ENCODE measurements at places on chromosomes 3 and 15.

DNA sequence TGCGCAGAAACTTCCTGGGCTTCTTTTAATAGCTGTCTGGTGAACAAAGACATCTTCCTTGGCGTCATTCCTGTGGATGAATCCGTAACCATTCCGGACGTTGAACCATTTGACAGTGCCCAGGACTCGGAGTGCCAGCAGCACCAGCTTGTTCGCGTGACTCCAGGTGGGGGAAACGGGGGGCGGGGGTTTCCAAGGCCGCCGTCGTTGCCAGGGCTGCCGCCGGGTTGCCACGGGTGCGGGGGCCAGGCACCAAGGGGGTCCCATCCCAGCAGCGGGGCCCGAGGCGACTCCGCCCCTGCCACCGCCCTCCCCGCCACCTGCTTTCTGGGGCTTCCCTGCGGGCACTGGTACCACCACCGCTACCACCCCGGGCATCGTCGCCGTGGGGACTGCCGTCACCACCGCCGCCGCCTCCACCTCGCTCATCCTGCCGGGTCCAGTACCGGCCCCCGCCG lies 22.8 kb downstream of the RGMA start:
- no peak for DNase-seq

GRCh38 chr3:195154793-195155535 lies 116.0 kb downstream of the XXYLT1 start:
- peak; percentile 97 for DNase-seq

DNA sequence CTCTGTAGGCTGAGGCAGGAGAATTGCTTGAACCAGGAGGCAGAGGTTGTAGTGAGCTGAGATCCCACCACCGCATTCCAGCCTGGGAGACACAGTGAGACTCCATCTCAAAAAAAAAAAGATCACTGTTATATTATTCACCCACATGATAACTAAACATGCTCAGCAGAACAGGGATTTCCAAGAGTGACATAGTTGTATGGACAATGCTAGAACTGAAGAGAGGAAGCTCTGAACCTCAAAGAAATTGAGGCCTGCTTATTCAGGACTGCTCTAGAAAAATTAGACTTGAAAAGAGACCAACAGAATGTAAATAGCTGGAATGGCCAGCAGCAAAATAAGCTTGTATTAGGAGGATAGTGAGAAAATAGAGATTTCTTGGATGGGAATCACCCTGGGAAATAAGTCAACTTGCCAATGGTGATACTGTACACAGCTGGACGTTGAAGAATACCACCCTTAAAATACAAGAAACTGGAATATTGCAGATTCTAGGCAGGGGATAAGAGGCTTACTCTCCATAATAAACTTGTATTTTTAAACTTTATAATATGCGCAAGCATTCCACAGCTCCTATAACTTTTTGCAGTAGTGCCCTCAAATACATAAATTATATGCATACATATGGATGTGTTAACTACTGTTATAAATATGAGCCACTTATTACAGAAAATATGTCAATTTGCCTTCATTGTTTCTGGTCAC lies 28.2 kb downstream of the PIK3CB start:
- DNase-seq, result no peak

- DNase-seq, result no peak
Observed at GRCh38 chr15:48363474-48363873, 32.2 kb downstream of the DUT start.

DNA sequence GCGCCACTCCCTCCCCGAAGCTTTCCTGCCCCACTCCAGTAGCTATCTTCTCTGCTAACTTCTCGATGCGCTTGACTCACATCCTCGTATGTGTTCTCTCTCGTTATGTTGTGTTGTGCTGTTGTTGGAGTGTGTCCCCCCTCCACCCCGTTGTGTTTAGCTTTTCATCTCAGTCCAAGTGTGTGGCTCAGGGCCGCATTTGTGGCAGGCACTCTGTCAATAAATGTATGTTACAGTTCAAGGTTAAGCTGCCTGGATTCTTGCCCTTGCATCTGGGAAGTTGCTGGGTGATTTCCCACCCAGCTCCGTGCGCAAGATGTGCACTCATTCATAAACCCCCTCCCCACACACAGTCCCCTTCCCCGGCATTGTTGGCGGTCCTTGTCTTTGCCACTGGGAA lies 71.9 kb downstream of the PGPEP1L start:
- no peak for DNase-seq

DNA sequence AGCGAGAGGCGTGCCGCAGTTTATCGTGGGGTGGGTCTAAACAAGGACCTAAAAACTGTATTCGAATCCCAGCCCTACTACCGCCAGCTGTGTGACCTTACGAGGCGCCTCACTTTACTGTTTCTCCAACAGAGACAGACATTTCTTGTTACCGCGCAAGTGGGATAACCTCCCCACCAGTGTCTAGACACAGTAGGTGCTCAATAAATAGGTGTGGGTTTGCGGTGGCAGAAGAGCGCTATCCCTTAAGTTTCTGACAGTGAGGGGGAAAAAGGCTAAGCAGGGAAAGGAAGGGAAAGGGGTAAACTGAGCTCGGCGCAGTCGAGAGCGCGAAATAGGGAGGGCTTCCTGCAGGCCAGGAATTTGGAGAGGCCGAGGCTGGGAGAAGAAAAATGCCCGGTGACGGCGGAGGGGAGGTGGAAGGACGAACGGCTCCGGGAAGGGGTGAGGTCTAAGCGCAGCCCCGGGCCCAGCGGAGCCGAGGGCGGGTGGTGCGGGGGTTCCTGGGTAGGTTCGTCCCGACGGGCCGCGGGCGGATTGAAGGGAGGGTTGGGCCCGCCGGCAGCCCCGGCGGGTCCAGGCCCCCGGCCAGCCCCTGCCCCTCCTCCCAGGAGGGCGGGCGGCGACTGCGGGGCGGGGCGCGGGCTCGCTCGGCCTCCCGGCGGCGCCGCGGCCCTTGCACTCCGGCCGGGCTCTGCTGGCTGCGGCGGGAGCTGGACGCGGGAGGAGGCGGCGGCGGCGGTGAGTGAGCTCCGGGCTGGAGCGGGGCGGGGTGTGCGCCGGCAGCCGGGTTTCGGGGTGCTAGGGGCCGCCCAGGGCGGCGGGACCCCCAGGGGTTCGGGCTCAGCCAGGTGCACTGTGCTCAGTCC lies at the start of gene CGNL1:
TSS of gene CGNL1 (plus strand) at position 679 of the 869 bp plus-strand sequence. CDS start 61,495 bp downstream, outside the sequence.
- no peak for DNase-seq

DNA sequence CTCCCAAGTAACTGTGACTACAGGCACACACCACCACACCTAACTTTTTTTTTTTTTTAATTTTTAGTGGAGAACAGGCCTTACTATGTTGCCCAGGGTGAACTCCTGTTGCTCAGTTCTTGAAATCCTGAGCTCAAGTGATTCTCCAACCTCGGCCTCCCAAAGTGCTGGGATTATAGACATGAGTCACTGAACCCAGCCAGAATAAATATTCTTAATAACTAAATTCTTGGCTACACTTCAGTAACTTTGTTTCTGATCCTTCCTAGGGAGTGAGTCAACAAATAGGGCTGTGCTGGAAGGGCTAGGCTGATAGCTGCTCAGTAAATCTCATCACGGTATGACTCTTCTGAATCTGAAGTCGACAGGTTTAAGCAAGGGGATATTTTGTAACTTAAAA lies 56.6 kb downstream of the P3H2 start:
- no peak for DNase-seq

DNA sequence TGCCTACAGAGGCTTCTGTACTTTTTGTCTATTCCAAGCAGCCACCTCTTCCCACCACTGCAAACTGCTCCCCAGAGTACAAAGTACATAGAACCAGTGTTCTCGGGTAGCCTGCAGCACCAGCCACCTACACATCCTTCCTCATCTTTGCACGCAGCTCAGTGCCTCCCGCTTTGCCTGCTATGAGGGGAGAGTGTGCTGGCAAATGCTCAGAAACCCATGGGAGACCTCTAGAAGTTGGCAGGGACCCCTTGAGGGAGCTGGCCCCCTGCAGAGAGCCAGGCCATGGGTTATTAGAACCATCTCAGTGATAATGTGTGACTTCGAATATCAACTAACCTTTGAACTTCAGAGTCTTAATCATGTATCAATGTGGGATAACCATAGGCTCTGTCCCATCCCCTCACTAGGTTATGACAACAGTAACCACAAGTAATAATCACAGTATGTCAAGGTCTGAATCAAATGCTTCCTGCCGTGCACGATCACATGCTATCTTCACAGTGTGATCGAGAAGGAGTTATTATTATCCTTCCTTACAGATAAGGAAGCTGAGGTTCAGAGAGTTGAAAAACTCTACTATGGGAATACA lies 22.8 kb upstream of the SMAD3 start:
- DNase-seq, result no peak

DNA sequence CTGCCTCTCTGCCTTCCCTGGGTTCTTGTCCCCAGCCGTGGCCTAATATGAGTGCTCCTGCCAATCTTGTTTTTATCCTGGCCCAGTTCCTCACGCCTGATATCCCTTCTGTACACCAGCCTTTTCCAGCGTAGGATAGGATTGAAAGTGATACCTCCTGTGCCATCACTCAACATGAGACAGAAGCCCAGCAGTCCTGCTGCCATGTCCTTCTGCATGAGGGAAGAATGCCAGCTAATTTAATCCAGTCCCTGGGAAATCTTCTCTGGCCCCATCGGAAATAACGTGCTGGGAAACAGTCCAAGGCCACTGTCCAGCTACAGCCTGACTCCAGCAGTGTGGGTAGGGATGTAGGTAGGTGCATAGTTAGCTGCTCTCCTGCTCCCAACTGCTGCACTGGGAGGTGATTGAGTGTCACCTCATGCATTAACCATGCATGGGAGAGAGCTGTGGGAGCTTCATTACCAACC lies 92.0 kb upstream of the TPM1 start:
- no peak for DNase-seq

GRCh38 chr3:127531821-127532220 lies 58.7 kb downstream of the TPRA1 start:
- DNase-seq, result no peak

GRCh38 chr3:146162561-146162960 lies 1.6 kb upstream of the PLOD2 start:
- DNase-seq, result no peak

GRCh38 chr15:32709295-32710033 lies 8.3 kb upstream of the GREM1 start:
- no peak for DNase-seq

DNA sequence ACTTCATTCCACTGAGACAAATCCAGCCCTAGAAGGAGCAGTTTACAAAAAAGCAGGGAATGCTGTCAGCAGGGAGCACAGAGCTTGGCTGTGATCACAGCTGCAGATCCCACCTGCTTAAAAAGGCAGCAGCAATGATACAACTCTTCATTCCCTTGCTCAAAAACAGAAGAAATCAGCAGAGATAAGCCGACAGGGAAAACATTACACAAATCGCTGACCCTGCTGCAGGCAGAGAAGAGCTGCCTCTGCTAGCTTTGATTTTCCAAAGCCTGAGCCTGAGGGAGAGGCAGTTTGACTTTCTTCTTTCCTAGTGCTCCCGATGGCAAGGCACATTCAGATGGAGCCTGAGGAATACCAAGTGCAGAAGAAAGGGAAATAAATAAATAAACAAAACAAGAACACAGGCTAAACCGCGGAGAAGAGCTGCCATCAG lies 80.2 kb downstream of the SHQ1 start:
- DNase-seq, result no peak

DNA sequence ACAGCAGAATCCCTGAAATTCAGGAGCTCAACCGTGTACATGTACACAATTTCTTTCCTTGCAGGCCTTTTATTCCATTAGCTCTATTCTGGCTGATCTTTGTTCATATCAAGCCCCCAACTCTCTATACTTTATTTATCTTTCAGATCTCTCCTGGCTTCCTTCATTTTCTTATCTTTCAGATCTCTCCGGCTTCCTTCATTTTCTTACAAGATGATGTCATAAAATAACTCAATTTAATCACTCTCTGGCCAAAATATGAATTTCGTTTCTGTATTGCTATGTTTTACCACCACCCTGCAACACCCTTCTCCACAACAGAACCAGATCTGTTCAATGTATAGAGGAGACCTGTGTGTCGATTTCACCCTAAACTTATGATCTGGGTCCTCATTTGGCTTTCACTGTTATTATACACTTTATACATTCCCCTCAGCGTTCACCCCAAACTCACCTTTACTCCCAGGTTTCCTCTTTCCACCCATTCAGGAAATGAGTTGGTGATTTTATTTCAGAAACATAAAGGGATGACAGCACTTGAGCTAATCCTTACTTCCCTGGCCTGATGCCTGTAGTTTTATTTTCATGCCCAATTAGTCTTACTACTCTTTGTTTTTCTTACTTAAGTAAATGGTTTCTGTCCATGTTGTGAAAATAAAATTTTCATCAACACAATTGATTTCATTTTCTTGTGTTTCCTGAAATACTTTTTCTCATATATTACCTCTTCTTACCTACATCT lies 195.5 kb downstream of the BCHE start:
- no peak for DNase-seq

DNA sequence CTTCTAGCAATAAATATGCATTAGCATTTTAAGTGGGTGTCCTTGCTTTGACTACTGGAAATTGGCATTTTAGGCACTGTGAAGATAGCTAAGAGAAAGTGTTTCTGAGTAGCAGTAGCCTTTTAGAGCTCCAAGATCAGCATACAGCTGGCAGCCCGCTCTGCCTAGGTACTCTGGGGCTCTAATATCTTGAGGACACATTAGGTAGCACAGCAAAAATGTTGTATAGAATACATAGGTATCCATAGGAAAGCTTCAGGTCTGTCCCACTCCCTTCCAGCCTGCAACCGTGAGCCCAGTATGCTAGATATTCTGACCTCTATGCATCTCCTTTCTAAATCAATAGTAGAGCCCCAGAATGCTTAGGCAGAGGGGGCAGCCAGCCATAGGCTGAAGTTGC lies 670.5 kb downstream of the NLGN1 start:
- DNase-seq, result no peak

GRCh38 chr15:100809151-100809550 lies 70.5 kb upstream of the ALDH1A3 start:
- no peak for DNase-seq

DNA sequence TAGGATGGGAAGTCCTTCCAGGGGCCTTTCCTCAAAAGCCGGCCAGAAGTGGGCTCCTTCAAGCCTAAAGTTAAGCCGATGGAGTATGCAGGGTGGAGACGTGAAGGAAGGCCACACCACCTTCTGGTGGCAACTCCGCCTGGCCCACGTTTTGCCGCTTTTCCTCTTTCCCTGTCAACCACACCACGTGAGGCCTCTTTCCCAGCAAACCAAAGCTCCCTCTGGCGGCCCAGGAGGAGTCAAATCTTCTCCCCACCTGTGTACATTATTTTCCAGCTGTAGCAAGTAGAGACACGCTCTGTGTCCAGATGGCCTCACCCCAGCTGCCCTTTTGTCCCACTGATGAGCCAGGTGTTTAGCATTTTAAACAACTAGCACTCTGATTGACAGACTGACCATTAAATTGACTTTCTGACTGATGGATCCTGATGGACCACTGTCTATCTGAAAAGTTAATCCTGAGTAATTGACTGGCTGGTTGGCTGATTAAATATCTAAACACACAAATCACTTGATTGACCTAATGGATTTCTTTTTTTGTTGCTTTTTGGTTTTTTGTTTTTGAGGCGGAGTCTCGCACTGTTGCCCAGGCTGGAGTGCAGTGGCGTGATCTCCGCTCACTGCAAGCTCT lies 59.6 kb upstream of the ZBTB38 start:
- DNase-seq, result peak; percentile 25

Data from NCI-H345 (cell line).